ENCODE measurements at places on chromosomes 11 and 22.

- no peak for DNase-seq
Observed at GRCh38 chr11:50192743-50193142, 160.1 kb downstream of the OR4C45 start.

DNA sequence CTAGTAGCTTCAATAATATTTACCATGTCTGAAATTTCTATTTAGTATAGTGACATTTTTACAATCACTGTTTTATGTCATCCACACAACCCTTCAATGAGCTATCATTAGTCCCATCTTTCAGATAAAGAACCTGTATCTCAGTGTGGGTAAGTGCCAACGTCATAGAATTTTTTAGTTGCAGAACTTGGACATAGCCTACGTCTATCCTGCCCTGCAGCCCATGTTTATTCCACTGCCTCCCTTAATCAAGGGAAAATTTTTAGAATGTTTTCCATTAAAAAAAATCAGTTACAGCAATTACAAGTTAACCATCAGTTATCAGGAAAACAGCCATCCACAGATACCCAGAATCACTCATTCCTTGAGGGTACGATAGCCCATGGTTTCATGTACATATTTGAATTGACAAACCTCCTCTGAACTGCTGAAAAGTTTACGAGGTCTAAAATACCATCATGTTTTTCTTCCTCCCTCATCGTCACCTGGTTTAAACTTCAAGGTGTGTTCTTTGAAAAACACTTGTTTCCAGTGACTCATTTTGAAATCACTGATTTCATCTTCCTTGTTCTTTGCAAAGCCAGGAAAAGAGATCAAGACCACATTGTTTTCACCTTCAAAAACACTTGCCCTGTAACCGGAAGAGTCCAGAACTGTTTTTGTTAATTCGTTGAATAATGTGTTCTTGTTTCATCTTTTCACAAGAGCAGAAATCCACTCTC lies 100.9 kb downstream of the FAM76B start:
- no peak for DNase-seq

GRCh38 chr11:11586465-11586864 lies 35.3 kb downstream of the GALNT18 start:
- DNase-seq, result no peak

GRCh38 chr11:80320226-80320625 lies 879.4 kb upstream of the TENM4 start:
- no peak for DNase-seq

DNA sequence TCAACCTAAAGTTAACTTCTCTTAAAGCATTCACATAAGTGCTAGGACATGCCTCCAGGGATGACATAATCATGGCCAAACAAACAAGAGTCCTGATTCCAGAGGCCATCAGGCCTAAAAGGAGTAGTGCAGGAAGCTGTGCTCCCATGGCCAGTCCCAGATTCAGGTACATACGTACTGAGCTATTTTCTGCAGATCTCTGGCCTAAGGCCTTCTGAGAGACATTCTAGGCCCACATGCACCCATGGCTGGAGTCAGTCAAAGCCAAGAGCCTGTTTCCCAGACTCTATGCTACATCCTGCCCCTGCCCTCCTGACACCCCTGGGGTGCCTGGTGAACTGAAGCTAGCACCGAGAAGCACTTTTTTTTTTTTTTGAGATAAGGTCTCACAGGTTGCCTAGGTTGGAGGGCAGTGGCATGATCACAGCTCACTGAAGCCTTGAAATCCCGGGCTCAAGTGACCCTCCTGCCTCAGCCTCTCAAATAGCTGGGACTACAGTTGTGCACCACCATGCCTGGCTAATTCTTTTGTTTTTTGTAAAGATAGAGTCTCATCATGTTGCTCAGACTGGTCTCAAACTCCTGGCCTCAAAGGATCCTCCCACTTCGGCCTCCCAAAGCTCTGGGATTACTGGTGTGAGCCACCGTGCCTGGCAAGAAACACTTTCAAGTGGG lies 553 bp downstream of the CD3D start:
- DNase-seq, result no peak

DNA sequence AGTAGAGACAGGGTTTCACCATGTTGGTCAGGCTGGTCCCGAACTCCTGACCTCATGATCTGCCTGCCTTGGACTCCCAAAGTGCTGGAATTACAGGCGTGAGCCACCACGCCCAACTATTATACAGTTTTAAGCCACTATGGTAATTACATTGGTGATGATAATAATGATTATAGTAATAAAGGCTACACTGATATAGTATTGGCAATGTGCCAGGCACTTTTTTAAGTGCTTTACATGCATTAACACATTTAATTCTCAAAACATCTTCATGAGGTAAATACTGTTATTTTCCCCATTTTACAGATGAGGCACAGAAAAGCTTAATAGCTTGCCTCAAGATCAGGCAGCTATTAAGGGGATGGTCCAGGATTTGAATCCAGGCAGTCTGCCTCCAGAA lies 222.5 kb downstream of the SOX6 start:
- no peak for DNase-seq

DNA sequence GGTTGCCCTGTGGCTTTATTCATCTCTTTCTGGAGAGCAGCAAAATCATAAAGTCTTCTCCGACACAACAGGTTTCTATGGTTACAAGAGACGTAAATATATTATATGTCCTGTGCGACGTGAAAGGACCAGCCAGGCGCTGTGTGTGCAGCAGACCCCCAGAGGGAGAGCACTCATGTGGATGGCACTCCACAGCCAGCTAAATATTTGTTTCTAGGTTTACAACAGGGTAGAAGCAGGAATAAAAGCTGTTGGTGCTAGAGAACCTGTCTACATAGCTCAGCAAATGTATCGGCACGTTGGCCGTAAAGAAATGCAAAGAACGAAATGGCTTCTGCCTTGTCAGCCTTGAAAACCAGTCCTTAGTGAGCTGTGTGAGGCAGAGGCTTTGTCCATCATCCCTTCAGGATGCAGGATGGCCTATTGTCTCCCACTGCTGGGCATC lies 133.8 kb upstream of the PITPNB start:
- no peak for DNase-seq

DNA sequence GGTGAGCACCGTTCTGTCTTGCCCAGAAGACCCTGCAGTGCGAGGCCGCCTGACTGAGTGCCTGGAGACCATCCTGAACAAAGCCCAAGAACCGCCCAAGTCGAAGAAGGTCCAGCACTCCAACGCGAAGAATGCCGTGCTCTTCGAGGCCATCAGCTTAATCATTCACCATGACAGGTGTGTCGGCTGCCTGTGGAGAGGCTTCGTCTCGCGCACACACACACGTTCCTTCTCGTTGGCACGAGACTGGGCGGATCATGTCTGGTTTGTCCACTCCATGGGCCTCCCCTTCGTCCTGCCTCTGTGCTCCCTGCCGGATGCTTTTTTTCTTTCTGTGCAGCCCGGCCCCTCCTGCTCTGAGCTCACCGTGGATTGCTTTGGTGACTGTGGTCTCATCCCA lies 51.1 kb downstream of the MUC6 start:
- DNase-seq, result no peak

DNA sequence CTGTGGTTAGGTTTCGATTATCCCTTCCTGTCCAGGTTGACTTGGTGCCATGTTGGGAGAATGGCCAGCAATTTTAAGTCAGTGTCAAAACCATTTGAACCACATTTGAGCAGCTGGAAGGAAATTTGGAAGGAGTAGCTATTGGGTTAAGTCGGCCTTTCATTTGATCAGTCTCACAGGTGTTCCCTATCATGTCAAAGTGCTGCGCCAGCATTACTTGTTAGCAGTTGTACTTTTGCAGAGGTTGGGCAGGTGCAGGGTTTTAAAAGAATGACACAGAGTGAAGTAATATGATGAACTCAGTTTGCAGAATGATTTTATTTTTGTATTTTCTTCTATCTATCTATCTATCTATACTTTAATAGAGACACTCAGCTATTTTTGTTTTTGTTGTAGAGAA lies 6.4 kb upstream of the TYMP start:
- DNase-seq, result no peak

GRCh38 chr11:64752175-64752970 lies 7.4 kb downstream of the PYGM start:
- DNase-seq, result no peak

GRCh38 chr11:45909594-45910475 lies 2.8 kb upstream of the FREY1 start:
- DNase-seq, result no peak

GRCh38 chr22:45946805-45947600 lies 30.0 kb downstream of the WNT7B start:
- no peak for DNase-seq

GRCh38 chr11:77677138-77677537 lies 39.5 kb upstream of the CLNS1A start:
- no peak for DNase-seq
